ENCODE measurements at places on chromosomes 1 and 21.

- DNase-seq = no peak
These were observed 23.9 kb upstream of the TMEM52 start for GRCh38 chr1:1942753-1943656.

- no peak for DNase-seq
These were observed 19.5 kb upstream of the PWP2 start for GRCh38 chr21:44087426-44088400.

- DNase-seq = no peak
These were observed 2.4 kb downstream of the CCN1 start for GRCh38 chr1:85582687-85583591.

GRCh38 chr1:63984930-63985290, 211.1 kb downstream of the ROR1 start:
- DNase-seq = no peak

DNA sequence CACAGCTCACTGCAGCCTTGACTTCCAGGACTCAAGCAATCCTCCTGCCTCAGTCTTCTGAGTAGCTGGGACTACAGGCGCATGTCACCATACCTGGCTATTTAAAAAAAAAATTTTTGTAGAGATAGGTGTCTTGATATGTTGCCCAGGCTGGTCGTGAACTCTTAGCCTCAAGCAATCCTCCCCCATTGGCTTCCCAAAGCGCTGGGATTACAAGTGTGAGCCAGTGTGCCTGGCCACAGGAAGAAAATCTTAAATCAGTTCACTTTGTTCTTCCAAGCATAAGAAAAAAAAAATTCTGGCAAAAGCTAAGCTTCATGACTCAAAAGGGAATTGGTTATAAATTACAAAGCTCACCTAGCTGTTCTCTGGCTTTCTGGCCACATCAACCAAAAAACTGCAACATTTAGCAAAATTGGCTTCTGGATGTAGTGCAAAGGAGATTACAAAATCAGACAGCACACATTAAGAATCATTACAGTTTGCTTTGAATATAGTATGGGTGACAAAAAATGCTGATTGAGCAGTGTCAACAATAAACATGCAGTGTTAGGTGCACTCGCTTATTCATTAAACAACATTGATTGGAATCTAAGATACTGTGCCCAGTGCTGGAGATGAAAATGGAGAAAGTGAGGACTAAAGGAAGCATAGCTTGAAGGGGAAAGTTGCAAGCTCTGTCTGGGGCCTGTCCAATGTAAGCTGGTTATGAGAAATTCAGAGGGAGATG, 76.7 kb downstream of the KCTD3 start:
- no peak for DNase-seq

DNA sequence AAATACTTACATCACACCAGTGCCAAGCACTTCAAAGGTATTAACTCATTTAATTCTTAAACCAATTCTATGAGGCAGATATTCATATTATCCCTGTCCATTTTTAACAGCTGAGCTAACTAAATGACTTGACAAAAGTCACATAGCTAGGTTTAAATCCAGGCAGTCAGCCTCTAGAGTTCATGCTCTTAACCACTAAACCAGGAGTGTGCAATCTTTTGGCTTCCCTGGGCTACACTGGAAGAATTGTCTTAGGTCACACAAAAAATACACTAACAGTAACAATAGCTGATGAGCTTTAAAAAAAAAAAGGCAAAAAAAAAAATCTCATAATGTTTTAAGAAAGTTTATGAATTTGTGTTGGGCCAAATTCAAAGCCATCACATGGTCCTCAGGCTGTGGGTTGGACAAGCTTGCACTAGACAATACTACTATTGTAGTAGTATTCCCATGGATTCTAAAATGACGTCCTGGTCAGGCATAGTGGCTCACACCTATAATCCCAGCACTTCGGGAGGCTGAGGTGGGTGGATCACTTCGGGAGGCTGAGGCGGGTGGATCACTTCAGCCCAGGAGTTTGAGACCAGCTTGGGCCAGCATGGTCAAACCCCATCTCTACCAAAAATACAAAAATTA, 10.0 kb downstream of the UBR4 start:
- no peak for DNase-seq

GRCh38 chr1:200857804-200858203, 15.0 kb upstream of the GPR25 start:
- no peak for DNase-seq

GRCh38 chr1:193406901-193407300, 220.5 kb upstream of the B3GALT2 start:
- DNase-seq = peak; percentile 36

- DNase-seq = no peak
These were observed 11.1 kb downstream of the MTX1 start for GRCh38 chr1:155219592-155220031.

- DNase-seq = no peak
These were observed 28.9 kb downstream of the EPHA2 start for GRCh38 chr1:16126743-16127515.

DNA sequence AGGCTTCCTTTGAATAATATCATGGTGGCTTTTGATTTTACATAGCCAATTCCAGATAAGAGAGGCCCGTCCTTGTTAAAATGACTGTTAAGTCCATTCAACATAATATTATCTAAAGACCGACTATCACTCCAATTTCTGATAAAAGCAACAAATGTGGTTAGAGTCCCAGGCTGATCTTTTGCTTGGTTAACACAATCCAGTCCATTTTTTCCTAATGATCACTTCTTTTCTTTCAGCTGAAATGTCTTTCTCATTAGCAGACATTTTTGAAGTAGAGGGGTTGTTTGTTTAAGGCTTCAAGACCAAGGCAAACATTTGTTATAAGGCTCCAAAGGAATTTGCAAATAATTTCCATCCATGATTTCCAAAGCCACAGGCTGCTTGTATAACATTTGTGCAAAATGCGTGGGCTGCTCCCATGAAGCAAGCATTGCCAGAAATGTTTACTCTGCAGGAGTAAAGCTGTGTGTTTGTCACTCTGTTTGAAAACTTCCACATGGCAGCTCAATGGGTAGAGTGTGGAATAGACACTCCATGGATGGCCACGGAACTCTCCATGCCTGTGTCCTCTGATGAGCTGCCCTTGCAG, 111.5 kb downstream of the PSMG1 start:
- no peak for DNase-seq

- no peak for DNase-seq
These were observed 13.2 kb downstream of the ODF2L start for GRCh38 chr1:86382878-86383277.
